ENCODE measurements at places on chromosomes 1 and 21.

DNA sequence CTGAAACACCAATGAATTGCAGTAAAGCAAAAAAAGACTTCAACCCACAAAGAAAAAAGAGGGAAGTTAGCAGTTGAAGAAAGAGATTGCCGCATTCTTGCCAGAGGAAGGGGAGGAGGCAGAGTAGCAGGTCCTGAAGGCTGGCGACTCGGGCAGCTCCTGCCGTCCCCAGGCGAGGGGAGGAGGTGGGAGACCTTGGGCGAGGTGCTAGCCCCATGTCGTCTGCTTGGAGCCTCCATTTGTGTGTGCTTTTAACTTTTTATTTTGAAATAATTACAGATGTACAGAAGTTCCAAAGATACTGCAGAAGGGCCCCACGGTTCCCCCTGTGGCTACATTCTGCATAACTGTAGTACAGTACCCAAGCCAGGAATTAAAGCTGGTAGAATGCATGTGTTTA lies 6.7 kb downstream of the TRPM2 start:
- no peak for DNase-seq

DNA sequence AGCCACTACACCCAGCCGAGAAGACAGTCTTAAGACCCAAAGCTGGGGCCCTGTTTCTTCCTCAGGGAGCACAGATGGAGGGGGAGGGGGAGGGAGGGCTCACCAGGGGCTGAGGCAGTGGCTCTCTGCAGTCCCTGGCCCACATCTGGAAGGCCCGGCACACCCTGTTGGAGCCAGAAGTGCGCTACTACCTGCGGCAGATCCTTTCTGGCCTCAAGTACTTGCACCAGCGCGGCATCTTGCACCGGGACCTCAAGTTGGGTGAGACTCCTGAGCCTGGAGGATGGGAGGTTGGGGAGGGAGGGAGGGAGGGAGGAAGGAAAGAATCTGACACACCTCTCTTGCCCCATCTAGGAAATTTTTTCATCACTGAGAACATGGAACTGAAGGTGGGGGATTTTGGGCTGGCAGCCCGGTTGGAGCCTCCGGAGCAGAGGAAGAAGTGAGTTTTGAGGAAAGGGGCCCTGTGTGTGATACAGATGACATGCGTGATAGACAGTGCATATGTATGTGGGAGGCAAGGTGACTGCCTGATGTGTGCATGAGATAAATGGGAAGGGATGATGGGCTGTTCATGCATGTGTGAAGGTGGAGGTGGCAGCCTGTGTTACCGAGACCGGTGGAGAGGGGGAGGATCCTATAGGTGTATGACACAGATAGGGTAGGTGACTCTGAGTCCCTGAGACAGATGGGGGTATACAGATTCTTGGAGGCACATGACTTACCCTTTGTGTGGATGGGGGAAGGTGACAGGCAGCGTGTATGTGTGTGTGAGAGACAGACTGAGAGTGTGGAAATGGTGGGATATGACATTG lies 1.5 kb downstream of the PLK3 start:
- no peak for DNase-seq

DNA sequence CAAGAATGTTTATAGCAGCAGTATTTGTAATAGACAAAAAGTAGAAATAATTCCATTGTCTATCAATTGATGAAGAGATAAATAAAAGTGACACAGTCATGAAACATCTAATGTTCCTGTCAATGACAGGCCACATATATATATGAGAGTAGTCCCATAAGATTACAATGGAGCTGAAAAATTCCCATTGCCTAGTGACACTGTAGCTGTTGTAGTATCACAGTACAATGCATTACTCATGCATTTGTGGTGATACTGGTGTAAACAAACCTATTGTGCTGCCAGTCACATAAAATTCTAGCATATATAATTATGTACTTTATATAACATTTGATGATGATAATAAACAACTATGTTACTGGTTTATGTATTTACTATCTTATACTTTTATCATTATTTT lies 141.9 kb upstream of the LYPLAL1 start:
- DNase-seq, result no peak

DNA sequence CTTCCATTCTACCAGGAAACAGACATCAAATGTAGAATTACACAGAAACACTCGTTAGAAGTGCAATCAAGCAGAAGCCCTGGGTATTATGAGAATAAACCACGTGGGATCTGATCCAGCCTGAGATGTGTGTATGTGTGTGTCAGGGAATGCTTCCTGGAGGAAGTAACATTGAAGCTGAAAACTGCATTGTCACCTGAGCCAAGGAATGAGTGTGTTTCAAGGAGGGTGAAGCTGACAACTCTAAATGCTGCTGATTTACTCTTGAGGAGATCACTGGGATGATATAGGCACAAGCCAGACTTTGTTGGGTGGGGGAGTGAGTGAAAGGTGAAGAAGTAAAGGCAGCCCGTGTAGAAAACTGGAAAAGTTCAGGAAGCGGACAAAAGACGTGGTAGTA lies 27.6 kb downstream of the FAAH start:
- DNase-seq, result no peak

DNA sequence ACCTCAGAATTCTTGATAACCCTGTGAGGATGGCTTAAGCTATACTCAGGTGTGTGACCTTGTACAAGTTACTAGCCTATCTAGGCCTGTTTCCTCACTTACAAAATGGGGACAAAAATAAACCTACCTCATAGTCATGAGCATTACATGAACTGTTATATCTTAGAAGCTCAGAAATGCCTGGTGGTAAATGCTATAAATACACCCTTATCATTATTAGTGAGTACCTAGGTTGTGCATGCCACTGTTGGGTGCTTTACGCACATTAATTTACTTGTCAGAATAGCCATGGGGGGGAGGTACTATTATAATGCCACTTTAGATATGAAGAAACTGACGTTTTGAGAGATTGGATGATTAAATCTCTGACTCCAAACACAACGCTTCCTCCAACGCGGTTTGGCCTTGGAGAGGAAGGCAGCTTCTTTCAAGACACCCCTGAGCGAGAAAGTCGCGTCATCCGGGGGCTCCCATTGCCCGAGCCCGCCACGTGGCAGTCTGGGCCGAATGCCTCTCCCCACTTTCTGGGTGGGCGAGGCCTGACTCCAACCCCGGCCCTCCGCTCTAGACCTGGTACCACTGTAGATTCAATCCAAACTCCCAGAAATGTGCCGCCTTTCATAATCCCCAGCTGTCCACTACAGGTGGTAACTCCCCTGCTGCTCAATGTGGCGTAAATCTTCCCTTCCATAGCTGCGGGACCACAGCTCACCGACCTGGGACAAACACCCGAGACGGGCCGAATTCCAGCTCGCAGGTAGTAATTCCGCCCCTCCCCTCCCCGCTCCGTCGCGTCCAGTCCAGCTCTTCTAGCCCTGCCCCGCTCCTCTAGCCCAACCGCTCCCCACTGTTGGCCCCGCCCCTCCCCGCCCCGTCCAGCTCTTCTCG lies 771 bp upstream of the RAD54L start:
- peak; percentile 48 for DNase-seq

DNA sequence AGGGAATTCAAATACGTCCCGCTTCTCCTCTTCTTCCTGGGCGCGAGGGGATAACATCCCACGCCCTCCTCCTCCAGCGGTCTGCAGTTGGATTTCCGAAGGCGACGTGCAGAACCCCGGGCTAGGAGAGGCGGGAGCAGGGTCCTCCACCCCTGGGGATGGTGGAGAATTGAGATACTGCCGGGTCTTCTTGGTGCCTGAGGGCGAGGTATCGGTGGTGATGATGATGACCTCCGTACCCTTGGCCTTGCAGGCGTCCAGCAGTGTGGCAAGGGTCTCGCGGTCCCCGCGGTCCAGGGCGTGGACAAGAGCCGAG lies 3.2 kb upstream of the LIX1L start:
- no peak for DNase-seq

DNA sequence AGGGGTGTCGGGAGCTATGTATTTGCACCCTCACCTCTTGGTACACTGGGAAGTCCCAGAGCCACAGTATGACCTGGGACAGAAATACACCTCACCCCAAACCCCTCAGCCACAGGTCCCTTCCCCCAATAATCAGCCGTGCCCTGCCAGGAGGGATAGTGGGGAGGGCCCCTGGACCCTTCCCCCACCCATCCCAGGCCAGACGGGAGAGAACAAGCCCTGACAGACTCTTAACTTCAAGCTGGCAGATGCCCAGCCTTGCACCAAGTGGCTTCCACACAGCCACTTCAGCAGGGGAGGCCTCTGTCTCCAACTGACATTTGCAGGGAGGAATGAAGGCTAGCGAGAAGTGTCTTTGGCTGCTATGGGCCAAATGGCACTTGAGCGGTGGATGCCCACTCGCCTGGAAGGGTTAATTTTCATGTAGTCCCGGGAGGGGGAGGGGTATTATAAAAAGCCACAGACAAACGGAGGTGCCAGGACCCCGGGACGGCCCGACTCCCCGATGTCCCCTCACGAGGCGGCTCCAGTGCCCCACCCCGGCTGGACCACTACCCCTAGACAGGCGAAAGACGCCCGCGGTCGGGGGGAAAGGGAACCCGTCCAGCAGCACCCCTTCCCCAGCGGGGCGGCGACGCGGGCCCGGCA lies 495 bp downstream of the SYNC start:
- no peak for DNase-seq

DNA sequence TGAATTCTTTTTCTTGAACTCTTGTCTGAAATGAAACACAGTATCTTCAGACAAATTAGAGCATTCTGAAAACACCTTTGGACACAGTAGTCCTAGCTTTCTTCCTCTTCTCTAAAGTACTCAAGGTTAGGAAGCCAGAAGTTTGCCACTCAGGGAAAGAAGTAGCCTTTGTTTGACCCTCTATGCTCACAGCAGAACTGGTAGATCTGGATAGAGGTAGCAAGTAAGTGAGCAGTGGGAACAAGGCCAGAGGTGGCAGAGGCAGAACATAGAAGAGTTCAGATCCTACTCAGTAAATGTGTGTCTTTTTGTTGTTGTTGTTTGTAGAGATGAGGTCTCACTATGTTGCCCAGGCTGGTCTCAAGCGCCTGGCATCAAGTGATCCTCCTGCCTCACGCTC lies 7.4 kb upstream of the PIGR start:
- DNase-seq, result no peak

GRCh38 chr1:182080040-182080439 lies 18.5 kb upstream of the ZNF648 start:
- no peak for DNase-seq

GRCh38 chr21:27146268-27146667 lies 179.4 kb upstream of the ADAMTS5 start:
- no peak for DNase-seq

DNA sequence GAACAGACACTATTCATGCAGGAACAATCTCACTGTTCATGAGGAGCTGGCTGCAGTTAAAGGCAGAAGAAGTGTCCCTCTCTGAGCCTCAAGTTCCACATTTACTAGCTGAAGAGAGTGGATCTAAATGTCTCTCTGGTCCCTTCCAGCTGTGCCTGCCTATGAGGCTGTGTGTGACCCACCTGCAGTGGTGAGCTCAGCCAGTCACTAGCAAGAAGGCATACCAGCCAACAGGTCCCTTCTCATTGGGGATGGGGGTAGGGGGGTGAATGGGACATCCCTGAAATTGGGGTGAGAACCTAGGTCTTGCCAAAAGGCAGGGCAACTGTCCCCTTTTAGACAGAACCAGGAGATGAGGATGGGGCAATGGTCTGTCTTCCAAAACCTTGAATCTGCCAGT lies 13.6 kb downstream of the RD3 start:
- no peak for DNase-seq

- no peak for DNase-seq
Measured at GRCh38 chr1:6417961-6418667, 1.6 kb downstream of the HES2 start.

DNA sequence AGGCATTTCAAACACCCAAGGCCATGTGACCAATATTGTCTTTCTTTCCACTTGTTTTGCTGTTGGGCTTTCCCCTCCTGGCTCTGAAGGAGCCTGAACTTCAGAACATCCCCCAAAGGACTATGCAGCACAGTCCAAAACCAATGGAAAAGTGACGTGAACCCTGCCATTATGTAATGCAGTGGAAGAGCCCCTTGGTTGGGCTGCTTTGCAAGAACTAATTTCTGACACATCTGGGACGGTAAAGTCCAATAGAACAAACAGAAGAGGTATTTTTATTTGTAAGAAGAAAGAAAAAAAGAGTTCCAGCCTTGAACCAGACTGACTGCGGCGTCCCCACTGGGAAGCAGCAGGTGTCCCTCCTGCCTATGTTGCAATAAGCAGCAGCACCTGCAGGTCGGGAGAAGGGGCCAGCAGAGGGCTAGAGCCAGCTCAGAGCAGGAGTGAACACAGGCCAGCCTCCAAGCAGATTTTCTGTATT lies 116.7 kb downstream of the CDC7 start:
- no peak for DNase-seq

DNA sequence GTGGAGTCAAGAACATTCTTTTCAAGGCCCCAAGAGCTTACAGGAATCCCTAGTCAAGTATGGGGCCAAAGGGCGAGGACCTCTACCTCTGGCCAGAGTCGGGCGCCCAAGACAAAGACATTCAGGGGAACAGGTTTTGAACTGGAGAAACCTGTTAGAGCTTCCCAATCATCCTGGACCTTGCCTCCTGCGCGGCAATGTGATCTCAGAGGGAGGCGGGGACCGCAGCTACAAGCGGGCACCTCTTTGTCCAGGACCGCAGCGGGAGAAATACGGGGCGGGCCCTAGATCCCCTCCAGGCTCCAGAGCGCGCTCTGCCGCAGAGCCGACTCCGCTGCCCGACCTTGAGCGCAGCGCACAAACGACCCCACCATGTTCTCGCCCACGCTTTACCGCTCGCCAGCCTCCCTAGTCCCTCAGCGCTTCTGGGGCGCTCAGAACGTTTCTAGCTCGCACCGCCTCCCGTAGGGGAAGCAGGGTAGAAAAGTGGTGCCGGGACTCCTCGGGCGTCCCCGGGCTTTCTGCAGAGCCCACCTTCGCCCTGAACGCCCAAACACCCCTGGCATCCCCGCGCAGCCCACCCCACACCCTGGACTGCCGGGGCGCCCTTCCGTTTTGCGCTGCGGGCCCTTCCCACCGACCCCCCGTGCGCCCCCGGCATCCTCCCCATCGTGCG lies 28.1 kb downstream of the RABIF start:
- no peak for DNase-seq

DNA sequence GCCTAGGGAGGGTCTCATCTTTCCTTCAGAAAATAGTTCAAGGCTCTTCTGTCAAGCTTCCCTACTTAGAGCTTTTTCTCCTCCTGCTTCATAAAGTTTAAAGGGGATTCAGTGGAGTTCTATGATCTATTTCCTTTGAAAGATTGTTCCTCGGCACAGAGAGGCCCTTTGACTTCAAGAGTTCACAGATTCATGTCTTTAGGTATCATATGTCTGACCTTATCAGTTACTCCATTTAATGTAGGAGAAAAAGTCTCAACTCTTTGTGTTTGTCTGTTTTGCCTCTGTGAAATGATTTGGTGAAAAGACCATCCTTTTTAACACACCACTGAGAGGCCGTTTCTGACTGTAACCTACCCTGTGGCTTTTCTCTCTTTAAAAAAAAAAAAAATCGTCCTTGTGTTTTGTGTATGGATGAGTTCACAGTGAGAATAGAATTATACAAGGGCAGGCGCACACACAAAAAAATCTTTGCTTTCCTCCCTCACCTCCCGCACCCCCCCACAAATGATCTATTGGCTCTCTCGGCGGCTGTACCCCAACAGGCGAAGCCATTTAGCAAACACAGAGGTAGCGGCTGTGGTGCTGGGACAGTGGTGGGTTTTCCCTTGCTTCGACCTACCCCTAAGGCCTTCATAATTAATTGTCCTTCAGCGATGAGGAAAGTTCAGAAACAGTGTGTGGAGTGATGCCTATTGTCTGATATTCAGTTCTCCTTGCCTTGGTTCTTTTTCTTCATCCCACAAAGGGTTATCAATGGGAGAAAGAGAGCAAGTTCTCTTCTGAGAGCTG lies 29.6 kb downstream of the PROX1 start:
- DNase-seq, result no peak
